Spleen (tissue), 13 donors: ENCODE measurements at places on chromosomes 2 and 18. TPM values are rescaled to one million over a fixed set of nuclear protein-coding genes. Genes with fewer than 3 reads are reported as not detected.
A peak's percentile ranks its signal among the peaks of the same experiment; 100 is the strongest.

The WNT6 gene
- polyA plus RNA-seq = 4.0 TPM

DNA sequence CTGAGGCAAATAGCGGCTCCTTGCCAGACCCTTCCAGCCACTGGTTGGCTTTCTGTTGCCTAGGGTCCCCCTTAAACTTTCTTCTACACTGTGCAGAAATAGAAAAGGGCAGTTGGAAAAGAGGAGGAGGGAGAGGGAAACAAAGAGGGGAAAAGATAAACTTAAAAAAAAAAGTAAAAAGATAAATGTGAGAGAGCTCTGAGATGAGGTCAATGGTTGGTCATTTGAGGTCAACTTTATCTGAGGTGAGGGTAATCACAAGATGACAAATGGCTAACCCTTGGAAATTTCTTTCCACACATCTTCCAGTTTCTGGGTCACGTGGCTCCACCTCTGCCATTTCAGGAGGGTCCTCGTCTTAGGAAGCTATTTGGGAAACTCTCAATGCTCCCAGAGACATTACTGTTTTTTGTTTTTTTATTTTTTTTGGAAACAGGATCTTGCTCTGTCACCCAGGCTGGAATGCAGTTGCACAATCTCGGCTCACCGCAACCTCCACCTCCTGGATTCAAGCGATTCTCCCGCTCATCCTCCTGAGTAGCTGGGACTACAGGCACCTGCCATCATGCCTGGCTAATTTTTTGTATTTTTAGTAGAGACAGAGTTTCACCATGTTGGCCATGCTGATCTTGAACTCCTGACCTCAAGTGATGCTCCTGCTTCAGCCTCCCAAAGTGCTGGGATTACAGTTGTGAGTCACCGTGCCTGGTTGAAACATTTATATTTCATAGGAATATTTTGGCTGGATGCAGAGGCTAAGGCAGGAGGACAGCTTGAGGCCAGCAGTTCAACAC, 199.9 kb downstream of the TGIF1 start:
- DNase-seq = no peak

DNA sequence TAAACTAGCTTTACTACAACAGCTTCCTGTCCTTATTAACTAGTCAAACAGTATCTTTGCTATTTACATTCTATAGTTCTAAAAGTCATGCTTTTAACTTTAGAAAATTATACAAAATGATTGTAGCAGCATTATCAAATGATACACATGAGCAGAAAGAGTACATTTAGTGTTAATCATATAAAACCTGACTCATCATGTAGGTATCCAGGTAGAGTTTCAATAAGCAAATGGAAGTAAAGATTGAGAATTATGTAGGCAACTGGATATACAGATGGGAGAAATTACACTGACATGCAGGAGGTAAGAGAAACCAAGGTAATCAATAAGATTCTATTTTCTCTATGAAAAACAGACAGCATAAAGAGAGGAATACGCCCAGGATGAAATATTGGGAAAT, 33.8 kb downstream of the TRIP12 start:
- no peak for DNase-seq

GRCh38 chr2:143513081-143513480, 383.9 kb downstream of the ARHGAP15 start:
- DNase-seq = no peak

DNA sequence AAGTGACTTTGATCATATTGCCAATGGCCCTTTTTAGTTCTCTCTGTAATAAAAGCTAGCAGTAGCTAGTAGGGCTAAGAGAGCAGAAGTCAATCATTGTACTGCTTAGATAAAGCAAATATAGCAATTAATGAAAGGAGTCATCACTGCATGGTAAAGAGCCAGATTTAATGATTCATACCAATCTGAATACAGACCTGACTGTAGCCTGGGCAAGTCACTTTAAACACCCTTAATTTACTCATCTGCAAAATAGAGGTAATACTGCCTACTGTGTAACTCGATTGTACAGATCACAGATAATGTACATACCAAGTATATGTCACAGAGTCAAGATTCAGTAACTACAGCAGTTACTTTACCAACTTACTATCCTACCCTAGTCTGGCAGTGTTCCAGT, 63.6 kb downstream of the ASXL2 start:
- DNase-seq = no peak

- no peak for DNase-seq
Observed at GRCh38 chr18:76757335-76757734, 65.0 kb upstream of the ZNF236 start.

The UGT1A3 gene
- not detected for polyA plus RNA-seq

- DNase-seq = peak; percentile 54
Observed at GRCh38 chr2:237547841-237548416, 18.4 kb upstream of the PRLH start.

- DNase-seq = no peak
Observed at GRCh38 chr2:144434425-144435222, 85.3 kb downstream of the ZEB2 start.

The ABCG8 gene
- polyA plus RNA-seq = 0.03 TPM

The GALNT14 gene
- 4.8 TPM for polyA plus RNA-seq

DNA sequence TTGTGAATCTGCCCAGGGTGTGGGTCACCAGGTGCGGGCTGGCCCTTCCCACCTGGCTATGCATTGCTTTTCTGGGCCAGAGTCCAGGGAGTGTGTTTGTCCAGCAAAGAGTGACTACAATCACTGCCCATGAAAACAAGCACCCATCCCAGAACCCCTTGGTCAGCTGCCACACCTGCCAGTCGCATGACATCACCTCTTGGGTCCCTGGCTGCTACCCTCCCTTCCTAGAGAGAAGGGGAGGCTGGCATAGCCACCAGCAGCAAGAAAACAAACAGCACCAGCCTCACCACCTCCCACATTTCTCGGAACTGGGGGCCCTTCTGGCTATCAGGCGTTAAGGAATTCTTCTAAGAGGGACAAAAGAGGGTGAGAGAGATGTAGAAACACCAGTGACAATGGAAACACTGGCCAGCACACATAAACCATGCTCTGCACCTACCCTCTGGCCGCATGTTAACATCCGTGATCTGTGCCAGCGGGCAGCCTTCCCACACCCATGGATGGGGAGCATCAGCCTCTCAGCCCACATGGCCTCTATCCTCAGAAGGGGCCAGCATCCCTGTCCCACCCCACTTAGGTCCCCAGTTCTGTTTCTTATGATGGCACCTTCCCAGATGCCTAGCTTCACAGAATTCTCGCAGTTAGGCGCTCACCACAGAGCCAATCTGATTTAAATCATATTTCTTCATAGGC, 109.7 kb upstream of the GLI2 start:
- DNase-seq = peak; percentile 41

The SOX11 gene
- 0.32 TPM for polyA plus RNA-seq

GRCh38 chr2:144560251-144560650, 40.3 kb upstream of the ZEB2 start:
- no peak for DNase-seq

GRCh38 chr2:20916604-20917286, 93.8 kb upstream of the LDAH start:
- DNase-seq = no peak

- DNase-seq = no peak
Observed at GRCh38 chr18:77495982-77496690, 246.5 kb downstream of the GALR1 start.

DNA sequence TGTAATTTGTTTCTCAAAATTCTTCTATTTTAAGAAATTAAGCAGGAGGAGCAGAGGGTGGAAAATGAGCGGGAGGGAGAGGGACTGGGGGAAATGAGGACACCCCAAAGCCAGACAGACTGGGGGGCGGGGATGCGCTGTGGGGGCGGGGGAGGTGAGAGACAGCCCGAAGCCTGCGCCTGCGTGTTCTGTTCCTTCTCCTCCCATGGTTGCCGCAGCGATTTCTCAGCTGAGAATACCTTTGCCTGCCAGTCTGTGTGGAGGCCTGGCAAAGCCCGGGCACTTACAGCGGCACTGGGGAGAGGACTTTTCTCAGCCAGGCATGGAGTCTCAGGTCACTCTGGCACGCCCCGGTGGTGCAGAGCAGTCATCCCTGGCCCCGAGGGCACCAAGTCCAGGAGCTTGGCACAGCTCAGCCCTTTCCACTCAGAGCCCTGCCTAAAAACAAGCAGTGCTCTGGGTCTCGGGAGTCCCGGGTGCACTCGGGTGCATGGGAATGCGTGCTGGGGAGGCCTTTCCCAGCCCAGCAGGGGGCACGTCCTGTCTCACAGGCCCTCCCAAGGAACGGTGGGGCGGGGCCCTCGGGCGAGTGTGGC, 289.3 kb upstream of the HS6ST1 start:
- peak; percentile 72 for DNase-seq

DNA sequence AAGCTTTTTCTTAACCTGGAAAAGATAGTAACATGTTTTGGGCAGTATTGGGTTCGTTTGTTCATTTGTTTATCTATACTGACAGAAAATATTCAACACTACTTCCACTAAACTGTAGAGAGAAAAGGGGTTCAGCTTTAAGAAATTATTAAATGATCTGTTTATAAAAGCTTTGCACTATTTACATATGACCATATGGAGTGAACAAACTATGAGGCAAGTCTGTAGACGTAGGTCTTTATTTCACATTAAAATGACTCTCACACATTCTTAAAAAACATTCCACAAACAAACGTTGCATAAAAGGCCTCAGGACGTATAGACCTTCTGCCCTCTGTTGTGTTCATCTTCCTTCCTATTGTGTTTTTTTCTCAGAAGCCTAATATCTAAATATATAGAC, 94.6 kb downstream of the CD226 start:
- DNase-seq = no peak

The VWA3B gene
- polyA plus RNA-seq = 0.13 TPM

The PHOSPHO2 gene
- polyA plus RNA-seq = 2.1 TPM

DNA sequence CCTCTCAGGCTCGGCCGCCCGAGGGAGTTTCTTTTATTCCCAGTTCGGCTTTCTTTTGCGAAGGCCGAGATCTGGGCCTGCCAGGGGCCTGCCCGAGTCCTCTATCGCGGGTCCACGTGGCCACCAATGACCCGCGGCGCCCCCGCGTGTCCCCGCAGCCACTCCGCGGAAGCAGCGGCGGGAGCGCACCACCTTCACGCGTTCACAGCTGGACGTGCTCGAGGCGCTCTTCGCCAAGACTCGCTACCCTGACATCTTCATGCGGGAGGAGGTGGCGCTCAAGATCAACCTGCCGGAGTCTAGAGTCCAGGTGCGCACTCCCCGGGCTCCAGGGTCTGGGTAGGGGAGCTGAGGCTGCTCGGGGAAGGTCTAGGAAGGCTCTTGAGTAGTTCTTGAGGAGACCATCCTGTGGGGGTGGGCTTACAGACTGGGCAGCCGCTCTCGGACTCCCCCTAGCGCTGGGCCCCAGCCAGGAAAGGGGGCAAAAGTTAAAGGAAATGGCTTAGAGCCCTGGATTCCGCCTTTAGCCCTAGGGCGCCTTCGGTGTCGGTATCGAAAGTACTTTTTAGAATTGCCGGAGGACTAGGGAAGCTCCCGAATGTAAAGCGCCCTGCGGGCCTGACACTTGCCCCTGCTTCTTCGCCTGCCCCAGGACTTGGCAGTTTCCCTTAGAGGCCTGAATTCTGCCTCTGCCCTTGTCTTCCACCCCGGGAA, 3.4 kb downstream of the OTX1 start:
- DNase-seq = no peak

- no peak for DNase-seq
Observed at GRCh38 chr18:48966523-48966922, 15.8 kb upstream of the SMAD7 start.

The CROCC2 gene
- 0.17 TPM for polyA plus RNA-seq
